ENCODE measurements at places on chromosomes 5 and 9.

DNA sequence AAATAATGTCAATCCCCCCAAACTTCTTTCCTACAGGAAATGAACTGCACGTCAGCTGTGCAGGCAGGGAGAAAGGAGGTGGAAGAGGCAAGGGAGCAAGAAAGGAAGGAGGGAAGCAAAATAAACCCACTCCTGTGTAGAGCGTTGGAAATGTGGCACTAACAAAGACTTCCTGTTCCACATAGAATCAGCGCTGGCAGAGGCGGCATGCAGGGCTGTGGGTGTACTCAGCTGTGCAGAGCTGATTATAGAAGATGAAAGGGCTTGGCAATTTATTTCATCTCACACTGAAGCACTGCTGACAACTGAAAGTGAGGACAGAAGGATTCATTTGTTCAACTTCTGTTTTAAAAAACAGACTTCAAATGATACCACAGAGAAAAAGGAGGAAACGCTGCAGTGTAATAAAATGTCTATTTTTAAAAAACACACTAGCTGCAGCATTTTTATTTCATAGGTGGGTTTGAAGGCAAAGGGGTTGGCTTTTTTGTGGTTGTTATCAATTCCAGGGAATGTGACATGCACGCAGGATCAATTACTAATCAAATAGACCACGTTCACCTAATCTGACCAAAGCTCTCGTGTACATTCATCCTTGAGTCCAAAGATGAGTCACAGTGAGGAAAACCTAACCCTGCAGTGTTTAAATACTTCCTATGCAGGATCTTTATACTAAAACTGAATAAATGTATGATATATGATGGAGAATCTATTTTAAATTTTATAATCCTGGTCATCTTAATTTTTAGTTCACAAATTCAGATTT is 583.5 kb downstream of the ZNF608 start:
- no peak for DNase-seq

DNA sequence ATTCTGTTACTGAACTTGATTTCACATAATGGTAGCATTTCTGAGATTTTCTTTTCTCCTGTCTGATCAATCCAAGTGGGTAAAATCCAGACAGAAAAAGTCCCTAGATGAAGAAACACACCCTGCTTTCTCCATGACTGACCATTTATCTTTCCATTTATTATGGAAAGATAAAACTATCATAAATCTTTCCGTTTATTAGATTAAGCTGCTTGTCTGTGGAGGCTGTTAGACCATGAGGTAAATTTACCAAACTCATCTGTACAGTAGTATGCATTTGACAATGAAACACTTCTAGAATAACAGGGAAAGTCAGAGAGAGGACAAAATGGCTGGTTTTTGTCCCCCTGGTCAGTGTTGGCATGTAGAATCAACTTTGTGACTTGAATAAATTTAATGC is 491.2 kb upstream of the SEMA6A start:
- DNase-seq: no peak

DNA sequence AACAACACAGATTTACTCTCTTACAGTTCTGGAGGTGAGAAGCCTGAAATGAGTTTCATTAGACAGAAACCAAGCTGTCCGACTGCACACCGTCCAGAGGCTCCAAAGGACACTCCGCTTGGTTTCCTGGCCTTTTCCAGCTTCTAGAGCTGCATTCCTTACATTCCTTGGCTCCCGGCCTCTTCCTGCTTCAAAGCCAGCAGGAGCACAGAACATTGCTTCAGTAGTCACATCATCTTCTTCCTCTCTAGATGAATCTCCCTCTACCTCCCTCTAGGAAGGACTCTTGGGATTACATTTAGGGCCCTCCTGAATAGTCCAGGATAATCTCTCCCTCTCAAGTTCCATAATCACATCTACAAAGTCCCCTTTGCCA is 213.3 kb downstream of the CDK5RAP2 start:
- DNase-seq: no peak

GRCh38 chr5:72021651-72022357 is 85.5 kb upstream of the MAP1B start:
- no peak for DNase-seq

- DNase-seq: no peak
Measured at GRCh38 chr5:35538198-35538931, 79.3 kb upstream of the SPEF2 start.

DNA sequence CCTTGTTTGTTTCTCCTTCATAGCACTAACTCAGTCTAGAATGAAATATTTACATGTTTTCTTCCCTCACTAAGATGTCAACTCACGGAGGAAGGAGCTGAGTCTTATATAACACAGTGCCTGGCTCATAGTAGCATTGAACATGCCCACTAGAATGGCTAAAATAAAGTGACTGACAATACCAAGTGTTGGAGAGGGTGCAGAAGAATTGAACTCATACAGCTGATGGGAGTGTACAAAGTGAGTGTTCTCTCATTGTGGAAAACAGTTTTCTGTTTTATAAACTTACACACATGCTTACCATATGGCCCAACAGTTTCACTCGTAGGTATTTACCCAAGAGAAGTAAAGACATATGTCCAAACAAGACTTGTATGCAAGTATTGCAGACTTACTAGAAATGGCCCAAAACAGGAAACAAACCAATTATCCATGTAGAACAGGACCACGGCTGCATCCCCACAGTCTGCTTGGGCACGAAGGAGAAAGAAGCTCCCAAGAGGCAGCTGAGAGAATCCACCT is 87.5 kb downstream of the PPARGC1B start:
- DNase-seq: no peak

- DNase-seq: no peak
Measured at GRCh38 chr9:357560-357959, 142.9 kb downstream of the DOCK8 start.

DNA sequence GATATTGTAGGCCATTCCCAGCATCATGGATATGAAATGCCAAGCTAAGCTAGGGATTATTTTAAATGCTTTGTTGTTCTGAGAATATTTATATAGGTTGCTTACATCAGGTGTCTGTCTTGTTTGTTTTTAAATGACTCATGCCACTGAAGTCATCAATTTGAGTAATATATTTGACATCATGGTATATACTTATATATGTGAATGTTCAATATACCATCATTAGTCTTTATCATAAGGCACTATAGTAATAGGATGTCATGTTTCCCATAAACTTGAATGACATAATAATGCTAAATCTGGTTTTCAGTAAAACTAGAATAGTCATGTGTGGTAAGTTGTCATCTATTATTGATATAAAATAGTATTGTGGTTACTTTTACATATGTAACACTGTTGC is 13.1 kb downstream of the C9orf85 start:
- DNase-seq: no peak

Measured in CD4-positive, alpha-beta T cell treated with Interleukin-10 for 1 hour (primary cell).